ENCODE measurements at places on chromosomes 5 and 9.

GRCh38 chr9:132268725-132269352 is 85.9 kb downstream of the SETX start:
- DNase-seq: peak; percentile 56

DNA sequence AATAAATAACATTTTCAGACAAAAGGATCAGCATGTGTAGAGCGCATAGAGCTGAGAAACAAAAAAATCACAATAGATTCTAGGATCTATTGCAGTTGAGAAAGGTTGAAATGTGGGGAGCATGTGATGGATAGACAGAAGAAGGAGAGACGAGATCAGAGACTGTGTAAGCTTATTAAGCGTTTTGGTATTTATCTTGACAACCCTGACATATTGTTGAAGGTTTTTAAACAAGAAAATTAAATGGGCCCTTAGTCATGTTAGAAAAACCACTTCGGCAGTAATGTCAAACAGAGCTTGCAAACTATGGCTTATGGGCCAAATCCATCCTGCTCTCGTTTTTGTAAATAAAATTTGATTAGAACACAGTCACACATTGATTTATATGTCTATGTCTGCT is 200.5 kb upstream of the KLF4 start:
- no peak for DNase-seq

- DNase-seq: no peak
These were observed 368.0 kb upstream of the IRX2 start for GRCh38 chr5:3119435-3119834.

- no peak for DNase-seq
These were observed 6.4 kb downstream of the ARRDC1 start for GRCh38 chr9:137611623-137612609.

DNA sequence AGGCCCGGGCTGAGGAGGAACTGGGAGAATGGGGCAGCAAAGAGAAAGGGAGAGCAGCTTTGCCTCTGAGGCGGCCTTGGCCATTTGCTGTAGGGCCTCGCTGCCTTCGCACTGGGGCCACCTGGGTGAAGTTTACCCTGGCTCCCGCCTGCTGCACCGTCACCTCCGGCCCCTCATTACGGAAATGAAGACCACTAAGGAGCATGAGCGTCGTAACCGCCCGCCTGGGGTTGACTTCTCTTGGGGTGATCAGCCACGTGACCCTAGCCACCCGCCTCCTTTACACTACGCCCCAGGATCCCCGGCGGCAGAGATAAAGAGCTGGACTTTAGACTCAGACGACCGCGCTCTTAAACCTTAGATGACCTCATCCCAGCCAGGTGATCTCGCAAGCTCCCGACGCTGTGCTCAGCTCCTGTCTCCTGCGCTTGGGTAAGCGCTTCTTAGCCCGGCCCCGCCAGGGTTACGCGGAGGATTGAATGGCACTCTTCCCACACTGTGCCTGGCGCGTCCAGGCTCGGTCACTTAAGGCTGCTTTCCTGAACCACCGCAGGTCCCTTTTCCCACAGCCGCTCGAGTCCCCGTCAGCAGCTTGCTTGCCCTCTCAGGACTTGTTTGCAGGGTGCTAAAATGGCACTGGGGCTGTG is 107.9 kb upstream of the LARP1 start:
- DNase-seq: no peak

DNA sequence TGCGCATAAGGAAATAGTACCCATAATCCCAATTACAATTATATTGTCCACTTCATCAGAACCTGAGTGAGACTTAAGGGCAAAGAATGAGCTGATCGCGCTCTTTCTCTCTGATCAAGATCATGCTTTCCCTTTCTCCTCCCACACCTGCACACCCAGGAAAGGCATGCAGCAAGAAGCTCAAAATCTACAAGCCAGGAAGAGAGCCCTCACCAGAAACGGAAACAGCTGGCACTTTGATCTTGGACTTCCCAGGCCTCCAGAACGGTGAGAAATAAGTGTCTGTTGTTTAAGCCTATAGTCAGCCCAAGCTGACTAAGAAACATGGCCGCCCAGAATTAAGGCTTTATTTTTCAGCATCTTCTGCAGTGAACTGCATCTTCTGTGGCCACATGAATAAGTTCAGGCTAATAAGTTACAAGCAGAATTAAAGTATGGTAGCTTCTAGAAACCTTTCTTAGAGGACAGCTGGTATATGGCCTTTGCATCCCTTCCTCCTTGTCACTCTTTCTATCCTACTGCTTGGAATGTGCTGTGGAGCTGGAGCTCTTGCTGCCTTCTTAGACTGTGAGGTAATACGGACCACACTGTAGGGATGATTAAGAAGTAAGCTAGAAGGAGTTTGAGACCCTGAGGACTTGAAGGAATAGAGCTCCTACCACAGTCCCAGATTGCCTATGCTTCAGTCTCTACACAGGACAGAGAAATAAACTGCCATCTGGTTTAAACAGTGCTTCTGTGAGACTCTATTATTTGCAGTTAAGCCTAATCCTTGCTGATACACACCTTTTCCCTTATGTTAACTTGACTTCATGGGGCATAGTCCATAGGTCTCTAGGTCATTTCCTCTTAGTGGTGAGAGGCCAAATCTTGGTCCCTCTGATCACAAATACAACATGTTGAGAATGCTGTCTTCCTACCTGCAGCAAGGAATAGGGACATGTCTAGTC is 17.2 kb downstream of the OR2S2 start:
- no peak for DNase-seq

GRCh38 chr5:73748510-73749400 is 122.8 kb downstream of the ARHGEF28 start:
- no peak for DNase-seq

DNA sequence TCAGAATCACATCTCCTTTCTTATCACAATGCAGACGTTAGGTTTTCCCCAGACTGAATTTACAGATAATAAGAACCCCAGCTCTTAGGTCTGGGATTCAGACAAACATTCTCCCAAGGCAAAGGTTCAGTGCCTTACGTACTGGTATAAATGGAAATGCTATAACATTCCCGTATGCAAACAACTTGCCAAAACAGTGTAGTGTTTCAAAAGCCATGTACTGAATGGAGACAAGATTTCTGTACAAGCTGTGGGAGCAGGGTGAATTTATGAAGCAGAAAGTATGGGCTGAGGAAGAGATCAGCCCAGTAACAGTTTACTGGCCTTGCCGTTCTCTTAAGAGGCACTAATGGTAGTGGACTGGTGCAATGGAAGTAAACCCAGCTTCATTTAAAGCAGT is 225.5 kb upstream of the ZNF462 start:
- DNase-seq: no peak

DNA sequence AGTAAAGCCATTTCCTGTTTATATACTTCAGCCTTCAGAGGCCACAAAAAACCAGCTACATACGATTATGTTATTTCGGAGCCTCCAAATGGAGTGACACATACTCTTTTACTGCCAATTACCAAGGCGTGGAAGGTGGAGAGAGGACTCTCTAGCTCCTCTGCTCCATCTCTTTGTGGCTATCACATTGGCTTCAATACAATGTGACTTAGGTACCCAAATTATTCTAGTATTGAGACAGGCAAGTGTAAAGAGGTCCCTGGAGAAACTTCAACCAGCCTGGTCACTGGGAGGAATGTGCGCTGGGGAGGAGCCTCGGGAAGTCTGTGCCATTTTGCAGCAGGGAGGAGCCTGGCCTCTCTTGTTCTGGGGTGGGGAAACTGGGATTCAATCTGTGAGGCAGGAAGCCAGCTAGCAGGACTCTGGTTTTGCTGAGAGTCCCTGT is 85.8 kb upstream of the TAS2R1 start:
- no peak for DNase-seq
